ENCODE measurements at places on chromosomes 2 and 18.

GRCh38 chr2:12304564-12305171, 412.1 kb upstream of the TRIB2 start:
- no peak for DNase-seq

- DNase-seq: no peak
Observed at GRCh38 chr18:21362831-21363230, 120.8 kb downstream of the GREB1L start.

GRCh38 chr2:205657579-205657978, 24.7 kb upstream of the NRP2 start:
- no peak for DNase-seq

DNA sequence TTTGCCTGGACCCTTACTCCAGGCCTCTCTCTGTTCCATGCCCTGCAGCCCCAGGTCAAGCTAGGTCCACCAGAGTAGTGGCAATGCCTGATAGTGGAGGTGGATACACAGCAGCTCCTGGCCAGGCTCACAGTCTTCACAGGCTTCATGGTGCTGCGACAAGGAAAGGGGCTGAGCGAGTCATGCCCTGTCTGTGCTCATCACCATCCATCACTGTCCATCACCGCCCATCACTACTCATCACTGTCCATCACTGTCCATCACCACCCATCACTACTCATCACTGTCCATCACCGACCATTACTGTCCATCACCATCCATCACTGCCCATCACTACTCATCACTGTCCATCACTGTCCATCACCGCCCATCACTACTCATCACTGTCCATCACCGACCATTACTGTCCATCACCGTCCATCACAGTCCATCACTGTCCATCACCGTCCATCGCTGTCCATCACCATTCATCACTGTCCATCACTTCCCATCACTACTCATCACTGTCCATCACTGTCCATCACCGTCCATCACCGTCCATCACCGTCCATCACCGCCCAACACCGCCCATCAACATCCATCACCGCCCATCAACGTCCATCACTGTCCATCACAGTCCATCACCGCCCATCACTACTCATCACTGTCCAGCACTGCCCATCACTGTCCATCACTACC, 57.1 kb upstream of the OTOS start:
- DNase-seq: no peak

DNA sequence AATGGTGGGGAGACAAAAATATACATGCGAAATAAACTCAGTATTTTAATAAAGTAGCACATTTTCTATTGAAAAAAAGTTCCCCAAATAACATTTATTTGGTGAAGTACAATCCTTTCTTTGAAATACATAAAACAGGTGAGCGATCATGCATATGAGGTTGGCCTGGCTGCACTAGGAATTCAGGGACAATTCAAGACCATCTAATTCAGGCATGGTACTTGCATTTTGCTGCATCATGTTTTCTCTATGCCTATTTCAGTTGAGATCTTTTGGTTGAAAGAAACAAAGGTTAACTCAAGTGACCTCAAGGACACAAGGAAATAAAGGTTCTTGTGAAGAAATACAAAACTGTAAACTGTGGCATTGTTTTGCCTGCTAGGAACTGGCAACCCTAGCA, 19.8 kb upstream of the TAF4B start:
- no peak for DNase-seq

- DNase-seq: peak; percentile 47
Observed at GRCh38 chr2:109715313-109715805, 78.7 kb upstream of the RGPD5 start.

DNA sequence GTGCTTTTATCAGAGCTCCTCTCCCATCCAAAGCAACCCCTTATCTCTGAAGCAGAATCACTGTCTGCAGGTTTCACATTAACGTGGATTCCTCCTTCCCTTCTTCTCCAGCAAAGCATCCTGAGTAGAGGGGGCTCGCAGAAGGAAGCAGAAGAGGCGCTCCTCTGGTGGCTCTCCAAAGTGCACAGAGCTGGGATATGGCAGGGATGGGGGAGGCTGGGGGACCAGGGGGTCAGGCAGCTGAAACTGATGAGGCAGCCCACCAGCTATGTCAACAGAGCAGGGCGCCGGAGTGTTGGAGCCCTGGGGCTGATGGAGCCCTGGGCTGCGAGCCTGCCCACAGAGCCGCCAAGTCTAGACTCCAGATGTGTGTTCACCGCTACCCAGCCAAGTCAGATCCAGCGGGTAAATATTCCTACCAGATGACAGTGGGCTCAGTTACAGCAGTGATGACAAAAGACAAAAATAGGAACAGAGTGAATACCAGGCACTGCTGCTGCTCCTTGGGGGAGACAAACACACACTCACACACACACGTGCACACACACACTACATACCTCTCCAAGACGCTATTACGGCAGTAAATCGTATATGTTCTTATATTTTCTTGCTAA, 678.3 kb upstream of the ID2 start:
- no peak for DNase-seq

GRCh38 chr18:12155996-12156395, 62.4 kb downstream of the ANKRD62 start:
- no peak for DNase-seq

- no peak for DNase-seq
Observed at GRCh38 chr2:79715338-79715737, 202.5 kb downstream of the CTNNA2 start.

DNA sequence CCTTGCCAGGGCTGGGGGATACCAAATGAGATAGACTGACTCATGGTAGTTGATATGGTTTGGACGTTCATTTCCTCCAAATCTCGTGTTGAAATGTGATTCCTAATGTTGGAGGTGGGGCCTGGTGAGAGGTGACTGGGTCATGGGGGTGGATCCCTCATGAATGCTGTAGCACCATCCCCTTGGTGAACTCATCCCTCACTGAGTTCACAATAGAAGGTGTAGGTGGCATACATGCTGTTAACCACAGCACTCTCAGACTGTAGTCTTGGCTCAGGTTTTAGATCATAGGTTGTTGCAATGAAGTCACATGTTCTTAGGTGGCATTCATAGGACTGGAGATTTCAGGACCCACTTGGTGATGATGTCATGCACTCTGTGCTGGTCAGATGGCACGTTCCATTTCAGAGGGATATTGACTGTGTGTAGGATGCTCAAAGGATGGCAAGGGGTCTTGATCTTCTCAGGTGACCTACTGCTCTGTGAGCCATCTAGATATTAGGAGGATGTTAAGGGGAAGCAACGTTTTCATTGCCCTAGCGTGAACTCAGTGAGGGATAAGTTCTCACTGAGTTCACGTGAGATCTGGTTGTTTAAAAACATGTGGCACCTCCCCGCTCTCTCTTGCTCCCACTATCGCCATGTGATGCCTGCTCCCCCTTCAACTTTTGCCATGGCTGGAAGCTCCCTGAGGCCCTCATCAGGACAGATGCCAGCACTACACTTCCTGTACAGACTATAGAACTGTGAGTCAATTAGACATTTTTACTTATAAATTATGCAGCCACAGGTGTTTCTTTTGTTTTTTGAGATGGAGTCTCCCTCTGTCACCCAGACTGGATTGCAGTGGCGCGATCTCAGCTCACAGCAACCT, 73.8 kb upstream of the ACAA2 start:
- DNase-seq: peak; percentile 64

DNA sequence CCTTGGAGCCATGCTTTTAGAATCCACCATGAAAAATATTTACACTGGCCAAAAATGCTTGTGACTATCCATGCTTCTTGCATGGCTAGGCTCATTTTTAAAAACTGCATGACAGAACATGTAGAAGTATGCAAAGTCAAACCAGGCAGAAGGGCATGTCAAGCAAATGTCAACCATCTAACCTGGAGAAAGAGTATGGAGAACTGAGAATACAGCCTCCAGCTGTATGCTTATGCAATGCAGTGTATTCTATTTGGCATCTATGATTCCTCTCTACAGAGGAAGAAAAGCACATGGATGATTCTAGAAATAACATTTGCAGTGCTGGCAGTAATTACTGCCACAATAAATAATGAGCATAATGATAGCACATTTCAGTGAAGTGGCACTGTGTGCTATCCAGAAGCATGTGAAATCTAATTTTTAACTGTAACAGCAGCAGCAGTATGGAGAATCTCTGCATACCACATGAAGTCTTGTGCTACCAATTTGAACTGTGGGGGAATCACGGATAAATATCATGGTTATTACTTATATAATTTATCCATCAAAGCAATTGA, 87.3 kb upstream of the CCDC141 start:
- no peak for DNase-seq

DNA sequence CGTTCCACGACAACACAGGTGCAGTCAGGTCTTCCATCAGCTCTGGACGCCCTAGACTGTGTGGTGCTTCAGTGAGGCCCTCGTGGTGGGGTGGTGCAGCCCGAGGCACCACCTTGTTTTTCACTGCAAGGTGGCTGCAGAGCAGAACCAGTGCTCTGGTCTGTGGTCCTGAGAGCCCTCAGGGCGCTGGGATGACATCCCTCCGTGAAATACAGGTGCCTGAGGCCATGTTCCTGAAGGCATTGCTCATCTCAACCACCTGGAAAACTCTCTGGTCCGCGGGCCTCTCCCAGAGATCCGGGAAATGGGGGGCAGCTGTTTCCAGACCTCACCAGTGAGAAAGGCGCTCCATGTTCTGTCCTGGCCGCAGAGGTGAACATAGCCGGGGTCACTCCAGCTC, 119.2 kb downstream of the ACOXL start:
- no peak for DNase-seq

- DNase-seq: no peak
Observed at GRCh38 chr18:47036927-47037578, 1.6 kb upstream of the ELOA2 start.

GRCh38 chr2:5845798-5846330, 153.7 kb downstream of the SOX11 start:
- no peak for DNase-seq

DNA sequence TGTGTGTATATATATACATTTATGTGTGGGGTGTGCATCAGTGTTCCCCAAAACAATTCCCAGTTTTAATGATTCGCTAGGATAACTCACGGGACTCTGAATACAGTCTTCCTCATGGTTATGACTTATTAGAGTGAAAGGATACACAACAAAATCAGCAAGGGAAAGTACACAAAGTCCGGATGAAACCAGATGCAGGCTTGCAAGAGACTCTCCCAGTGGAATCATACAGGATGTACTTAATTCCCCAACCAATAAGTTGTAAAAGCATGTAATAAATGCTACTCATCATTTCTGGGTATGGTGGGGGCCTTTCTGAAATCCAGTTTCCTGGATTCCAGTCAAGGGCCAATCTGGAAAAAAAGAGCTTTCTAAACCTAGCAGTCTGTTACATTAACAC, 654.1 kb upstream of the SYT4 start:
- no peak for DNase-seq

DNA sequence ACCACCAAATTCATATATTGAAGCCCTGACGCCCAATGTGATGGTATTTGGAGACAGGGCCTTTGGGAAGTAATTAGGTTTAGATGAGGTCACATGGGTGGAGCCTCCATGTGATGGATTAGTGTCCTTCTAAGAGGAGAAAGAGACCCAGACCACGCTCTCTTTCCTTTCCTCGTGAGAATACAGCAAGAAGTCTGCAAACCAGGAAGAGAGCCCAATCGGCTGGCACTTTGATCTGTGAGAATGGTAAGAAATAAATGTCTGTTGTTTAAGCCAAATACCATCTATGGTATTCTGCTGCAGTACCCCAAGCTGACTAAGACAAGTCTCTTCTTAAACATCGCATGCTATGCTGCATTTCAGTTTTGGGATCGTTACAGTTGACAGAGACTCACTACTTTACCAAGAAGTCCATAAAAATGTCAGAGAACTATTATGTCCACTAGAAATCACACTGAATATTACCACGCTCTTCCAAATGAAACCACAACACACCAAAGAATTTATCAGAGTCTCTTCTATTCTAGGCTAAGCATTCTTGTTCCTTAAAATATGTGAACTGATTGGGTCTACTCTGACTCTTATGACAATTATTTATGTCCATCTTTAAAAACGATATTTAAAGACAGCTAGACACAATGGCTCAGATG, 48.5 kb downstream of the LPIN2 start:
- no peak for DNase-seq

GRCh38 chr2:48883661-48884060, 128.1 kb upstream of the LHCGR start:
- no peak for DNase-seq

DNA sequence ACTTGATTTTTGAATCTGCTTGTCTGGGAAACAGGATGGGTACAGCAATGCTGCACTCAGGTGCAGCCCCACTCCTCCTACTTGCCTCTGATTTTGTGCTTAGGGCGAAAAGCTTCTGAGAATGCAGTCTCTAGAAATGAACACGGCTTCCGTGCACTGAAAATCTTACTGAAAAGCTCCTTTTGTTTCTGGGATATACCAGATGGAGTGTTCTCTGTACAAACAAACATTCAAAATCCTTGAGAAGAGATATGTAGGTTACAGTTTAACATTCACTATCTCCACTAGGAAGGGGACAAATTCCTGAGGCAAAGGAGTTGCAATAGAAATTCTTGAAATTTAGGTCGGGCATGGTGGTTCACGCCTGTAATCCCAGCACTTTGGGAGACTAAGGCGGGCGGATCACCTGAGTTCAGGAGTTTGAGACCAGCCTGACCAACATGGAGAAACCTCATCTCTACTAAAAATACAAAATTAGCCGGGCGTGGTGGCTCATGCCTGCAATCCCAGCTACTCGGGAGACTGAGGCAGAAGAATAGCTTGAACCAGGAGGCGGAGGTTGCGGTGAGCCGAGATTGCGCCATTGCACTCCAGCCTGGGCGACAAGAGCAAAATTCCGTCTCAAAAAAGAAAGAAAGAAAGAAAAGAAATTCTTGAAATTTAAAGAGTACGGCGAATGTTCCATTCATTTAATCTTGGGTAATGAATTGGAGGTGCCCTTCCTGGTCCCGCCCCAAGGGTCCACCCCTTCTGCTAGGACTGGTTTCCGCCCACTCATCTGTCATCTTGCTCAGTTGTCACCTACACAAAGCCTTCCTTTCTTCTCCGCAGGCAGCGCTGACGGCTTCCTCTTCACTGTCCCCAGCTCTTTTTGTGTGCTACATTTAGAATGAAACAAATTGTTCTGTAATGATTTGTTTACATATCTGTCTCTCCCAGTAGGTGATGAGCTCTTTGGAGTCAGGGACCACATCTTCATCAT, 92.4 kb downstream of the SOCS6 start:
- peak; percentile 47 for DNase-seq

DNA sequence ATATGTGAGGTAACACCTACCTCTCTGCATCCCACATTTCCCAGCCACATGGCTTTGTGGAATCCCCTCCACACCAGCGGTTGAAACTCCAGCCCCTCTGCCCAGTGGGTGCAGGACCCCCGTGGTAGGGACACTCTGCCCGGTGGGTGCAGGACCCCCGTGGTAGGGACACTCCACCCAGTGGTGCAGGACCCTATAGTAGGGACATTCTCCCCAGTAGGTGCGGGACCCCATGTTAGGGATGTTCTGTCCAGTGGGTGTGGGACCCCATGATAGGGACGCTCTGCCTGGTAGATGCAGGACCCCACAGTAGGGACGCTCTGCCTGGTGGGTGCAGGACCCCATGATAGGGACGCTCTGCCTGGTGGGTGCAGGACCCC, 11.5 kb downstream of the COPS9 start:
- no peak for DNase-seq

DNA sequence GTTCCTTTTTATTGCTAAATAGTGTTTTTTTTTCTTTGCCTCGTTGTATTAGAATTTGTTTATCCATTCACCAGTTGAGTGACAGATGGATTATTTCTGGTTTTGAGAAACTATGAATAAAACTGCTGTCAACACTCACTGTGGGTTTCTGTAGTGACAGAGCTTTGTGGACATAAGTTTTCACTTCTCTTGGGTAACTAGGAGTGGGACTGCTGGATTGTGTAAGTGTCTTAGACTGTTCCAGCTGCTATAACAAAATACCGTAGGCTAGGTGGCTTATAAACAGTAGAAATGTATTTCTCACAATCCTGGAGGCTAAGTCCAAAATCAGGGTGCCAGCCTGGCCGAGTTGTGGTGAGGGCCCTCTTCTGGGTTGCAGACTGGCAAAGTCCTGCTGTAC, 71.9 kb downstream of the TNFRSF11A start:
- DNase-seq: no peak

All from GM23338 (cell line).